ENCODE measurements at places on chromosomes 7 and 10.

DNA sequence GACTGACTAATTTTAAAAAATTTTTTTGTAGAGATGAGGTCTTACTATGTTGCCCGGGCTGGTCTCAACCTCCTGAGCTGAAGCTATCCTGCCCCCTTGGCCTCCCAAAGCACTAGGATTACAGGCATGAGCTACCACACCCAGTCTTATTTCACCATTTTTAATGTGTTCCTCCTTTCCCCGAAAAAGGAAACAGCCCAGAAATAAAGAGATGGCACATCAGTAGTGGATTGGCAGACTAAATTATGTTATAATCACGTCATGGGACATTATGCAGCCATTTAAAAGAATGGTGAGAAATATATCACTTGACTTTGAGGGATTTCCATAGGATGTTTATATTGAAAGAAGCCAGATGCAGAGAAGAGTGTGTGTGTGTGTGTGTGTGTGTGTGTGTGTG is 40.5 kb downstream of the CAPZA2 start:
- no peak for DNase-seq

GRCh38 chr10:124498056-124498455 is 36.4 kb downstream of the LHPP start:
- DNase-seq: no peak

DNA sequence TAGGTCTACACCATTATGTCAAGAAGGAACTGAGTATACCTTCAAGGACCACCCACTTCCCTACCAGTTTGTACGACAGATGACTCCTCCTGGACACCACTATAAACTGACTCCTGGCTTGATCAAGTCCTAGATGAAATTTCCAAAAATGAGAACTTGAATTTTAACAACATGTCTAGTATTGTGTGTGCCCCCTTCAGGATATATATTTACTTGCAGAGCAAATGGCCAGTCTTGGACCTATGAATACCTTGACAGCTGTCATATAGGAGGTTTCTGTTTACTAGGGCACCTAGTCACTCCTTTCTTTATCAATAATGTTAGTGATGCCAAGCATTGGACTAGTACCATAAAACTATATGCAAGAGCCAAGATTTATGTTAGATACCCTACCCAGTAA is 94.1 kb upstream of the TMEM26 start:
- DNase-seq: no peak

GRCh38 chr7:66443946-66444345 is 184.7 kb upstream of the KCTD7 start:
- DNase-seq: no peak

DNA sequence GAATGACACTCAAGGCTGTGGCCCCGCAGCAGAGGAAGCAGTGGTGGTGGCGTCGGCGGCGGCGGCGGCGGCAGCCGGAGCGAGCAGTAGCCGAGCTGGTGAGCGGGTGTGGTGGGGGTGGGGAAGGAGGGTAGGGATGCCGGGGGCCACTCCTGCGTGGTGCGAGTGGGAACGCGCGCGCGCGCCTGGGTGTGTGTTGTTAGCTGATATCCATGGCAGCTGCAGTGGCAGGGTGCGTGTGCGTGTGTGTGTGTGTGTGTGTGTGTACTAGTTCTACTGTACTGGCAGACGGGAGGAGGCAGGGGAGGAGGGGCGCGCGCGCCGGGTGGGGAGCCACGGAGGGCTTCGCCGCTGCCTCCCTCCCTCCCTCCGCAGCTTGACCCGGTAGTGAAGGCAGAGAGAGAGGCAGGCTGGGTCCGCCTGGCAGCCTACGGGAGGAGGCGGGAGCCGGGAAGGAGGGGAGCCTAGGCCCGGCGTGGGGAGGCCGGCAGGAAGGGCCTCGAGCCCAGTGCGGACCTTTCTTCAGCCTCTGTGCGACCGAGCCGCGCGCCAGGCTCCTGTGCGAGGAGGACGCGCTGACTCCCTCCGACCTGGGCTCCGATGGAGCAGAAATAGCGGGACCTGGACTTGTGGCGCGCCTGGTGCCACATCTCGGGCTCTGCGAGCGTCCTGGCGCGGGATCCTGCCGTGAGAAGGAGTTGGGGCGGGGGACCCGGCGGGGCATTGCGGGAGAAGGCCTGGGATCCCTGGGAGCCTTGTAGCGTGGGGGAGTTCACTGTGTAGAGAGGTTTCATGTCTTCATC is at the start of gene MAGI2:
Gene MAGI2, minus strand, starts transcription at position 110 of the 803 bp plus-strand sequence. CDS start 347 bp downstream, outside the sequence.
- peak; percentile 94 for DNase-seq

DNA sequence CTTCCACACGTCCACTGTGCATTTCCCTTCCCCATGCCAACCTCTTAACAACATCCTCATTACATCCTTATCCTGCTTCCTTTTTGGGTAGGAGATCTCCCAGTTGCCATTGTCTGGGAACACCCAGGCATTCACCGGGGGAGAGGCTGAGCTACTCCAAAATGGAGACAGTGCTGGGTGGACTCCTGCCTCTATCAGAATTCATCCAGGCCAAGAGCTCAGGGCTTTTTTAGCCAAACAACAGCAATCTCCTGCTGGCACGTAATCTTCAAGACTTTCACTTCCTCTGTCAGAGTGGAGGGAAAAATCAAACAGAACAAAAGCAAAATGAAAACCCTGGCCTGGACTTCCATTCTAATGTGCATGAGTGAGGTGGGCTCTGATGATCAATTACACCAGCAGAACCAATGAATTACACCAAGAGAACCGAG is 245.0 kb downstream of the PRPF18 start:
- DNase-seq: peak; percentile 72

- peak; percentile 96 for DNase-seq
These were observed 2.8 kb downstream of the FAM53B start for GRCh38 chr10:124741281-124741921.

DNA sequence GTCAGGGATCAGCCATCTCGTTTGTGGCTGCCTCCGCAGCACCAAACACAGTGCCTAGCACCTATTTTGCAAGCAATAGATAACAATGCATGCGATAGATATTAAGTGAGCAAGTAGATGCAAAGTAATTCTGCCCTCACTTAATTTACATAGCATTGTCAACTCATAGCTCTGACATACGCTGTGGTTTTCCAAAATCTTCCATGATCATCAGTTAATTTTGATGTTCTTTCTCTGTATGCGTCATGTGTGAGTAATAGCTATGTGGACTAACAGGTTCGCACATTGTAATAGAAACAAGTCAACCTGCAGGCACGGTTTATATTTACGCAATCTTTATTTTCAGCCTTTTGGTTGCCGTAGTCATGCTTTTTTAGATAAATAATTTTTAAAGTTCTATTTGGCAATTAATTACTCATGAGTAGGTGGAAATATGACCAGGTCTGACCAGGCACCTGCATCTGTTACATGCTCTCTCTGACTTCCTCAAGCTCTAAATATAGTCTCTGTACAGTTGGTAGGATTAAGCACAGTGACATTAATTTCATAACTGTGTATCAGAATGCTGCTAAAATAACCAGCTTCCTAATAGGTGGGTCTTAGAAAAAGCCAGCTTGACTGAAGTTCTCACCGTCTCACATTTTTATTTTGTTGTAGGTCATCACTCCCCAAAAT is 13.3 kb downstream of the MAP3K8 start:
- no peak for DNase-seq

DNA sequence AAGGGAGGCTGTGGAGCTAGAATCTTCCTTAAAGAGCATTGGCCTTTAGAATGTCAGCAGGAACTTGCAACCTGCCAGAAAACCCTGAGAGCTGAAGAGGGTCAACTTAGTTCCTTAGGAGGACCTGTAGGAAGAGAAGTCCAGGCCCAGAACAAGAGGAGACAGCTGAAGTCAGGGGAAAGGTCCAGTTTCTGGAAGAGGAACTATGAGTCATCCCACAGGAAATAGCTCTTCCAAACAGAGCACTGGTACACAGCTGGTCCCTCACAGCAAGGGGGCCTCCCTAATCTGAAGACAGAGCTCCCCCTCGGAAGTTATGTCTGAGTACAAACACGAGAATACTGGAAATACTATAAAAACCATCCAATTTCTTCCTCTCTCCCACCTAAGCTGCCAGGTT is 98.9 kb downstream of the HERPUD2 start:
- DNase-seq: peak; percentile 49

DNA sequence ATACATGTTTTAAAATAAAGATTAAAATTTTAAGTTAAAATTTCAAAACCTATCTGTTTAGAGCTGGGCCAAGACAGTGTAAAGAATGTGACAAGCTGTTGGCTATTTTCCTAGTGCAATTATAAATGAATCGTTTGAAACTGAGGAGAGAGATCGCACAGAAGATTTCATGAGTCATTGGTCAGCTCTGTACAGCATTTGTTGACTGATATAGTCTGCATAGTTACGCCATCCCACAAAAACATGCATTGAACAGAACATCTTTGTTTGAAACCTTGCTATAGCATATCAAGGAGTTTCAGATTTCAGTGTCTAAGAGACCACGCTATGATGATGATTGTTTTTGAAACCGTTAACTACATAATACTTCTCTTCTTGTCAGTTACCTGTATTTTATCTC is 1.3 kb upstream of the C10orf67 start:
- DNase-seq: peak; percentile 22

DNA sequence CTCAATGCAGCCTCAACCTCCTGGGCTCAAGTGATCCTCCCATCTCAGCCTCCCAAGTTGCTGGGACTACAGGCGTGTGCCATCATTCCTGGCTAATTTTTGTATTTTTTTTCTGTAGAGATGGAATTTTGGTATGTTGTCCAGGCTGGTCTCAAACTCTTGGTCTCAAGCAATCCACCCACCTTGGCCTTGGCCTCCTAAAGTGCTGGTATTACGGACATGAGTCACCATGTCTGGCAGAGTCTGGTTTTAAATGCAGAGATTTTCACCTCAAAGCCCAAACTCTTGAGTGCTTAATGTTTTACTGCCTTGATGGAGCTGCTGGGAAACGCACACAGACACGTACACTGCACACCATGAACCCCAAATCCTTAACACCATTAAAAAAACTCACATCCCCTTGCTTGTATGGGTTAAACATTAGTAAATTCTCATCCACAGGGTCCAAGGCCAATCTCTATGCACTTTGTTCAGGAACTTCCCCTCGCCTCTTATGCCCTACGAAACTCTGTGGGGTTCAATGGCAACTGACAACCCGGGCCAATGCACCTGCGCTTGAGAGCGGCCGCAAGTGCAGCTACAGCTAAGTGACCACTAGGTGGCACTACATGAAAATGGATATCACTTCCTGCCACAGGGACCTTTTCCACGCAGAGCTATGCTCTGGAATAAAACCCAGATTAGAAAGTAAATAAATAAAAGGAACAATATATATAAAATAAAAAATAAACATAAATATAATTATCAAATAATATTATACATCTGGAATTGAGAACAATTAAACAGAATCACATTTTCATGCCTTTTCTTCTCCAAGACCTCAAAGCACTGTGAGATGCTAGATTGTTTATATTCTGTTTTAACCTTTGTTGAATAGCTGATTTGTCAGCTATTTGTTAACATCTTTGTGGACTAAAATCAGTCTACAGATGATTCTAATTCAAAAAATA is 66.9 kb upstream of the AFAP1L2 start:
- DNase-seq: peak; percentile 85

DNA sequence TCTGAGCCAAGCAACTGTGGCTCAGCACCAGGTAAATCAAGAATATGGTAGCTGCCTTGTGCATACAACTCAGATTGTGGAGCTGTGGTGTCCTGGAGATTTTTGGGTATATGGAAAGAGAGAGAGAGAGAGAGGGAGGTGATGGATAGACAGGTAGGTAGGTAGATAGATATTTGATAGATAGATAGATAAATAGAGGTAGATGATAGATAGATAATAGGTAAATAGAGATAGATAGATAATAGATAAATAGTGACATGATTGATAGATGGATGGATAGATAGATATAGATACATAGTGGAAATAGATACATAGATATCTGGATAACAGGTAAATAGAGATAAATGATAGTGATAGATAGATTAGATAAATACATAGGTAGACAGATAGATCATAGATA is 206.3 kb downstream of the KLF6 start:
- no peak for DNase-seq

DNA sequence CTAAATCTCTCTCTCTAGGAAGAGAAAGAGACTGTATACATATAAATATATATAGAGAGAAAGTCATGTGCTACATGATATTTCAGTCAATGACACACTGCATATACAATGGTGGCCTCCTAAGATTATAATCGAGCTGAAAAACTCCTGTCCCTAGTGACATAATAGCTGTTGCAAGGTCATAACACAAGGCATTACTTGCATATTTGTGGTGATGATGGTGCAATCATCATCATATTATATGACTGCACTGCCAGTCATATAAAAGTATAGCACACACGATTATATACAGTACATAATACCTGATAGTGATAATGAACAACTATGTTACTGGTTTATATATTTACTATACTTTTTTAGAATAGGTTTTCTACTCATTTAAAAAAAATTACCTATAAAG is 316.7 kb downstream of the FGFR2 start:
- DNase-seq: no peak

DNA sequence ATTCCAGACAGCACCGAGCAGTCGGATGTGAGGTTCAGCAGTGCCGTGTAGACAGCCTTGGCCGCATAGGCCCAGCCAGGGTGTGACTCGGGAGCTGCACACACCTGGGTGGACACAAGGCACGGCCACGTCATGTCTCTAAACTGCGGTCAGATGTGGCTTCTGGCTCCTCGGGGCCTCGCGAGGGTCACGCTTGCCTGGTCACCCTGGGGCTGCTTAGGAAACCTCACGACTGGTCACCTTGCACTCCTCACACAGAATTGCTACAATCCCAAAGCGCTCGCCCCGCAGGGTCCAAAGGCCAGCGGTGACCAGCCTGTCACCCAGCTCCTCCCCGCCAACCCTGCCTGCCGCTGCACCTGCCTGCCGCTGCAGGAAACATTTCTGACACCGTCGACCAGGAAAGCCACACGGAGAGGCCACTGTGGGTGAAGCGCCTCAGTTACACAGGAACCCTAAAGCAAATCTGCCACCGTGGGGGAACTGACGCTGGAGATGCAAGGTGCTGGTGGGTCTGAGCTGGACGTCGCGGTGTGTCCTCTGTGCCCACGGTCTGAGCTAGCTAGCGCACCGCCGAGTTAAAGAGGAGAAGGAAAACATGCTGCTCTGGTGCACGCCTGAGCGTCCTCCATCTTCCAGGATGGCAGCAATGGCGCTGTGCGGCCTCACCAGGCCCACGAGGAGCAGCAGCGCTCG is 5.0 kb downstream of the GPER1 start:
- DNase-seq: no peak

DNA sequence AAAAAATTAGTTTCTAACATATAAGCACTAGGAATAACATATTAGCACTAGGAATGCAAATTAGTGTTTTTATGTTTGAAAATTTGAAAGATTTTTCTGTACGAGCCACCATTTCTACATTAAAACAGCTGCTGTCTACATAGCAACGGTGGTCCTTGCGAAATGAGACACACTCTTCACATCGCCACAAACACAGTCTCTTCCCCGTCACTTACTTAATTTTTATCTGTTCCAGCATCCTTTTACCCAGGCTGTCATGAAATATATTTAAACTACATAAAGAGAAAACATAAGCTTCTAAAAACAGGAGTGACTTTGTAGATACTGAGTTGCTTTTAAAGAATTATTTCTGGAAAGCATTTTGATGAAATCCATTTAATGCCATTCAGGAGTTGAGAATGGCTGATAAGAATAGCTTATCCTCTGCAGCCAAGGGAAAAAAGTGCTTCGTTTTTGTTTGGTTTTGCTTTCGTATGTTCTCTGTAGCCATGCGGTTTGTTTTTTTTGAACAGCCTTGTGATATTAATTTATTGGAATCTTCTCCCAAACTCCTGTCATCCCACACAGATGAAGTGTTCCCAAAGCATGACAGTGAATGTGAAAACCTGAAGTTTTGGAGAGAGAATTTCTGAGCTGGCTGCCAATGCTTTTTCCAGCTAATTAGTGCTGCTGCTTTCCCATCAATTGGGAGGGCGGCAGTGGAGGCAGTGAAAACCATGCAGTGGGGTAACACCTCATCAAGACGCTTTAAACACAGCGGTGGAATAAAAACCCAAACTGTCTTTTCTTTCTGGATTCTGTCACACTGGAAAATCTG is 603.7 kb upstream of the ADARB2 start:
- peak; percentile 82 for DNase-seq

Data from muscle of leg (tissue), 16 donors.